ENCODE measurements at places on chromosomes 5 and 9.

GRCh38 chr9:134325813-134326723, at the start of gene RXRA:
TSS of gene RXRA (plus strand) at chr9:134326455. CDS start at chr9:134326632, 177 bp downstream.
- peak; percentile 84 for DNase-seq

DNA sequence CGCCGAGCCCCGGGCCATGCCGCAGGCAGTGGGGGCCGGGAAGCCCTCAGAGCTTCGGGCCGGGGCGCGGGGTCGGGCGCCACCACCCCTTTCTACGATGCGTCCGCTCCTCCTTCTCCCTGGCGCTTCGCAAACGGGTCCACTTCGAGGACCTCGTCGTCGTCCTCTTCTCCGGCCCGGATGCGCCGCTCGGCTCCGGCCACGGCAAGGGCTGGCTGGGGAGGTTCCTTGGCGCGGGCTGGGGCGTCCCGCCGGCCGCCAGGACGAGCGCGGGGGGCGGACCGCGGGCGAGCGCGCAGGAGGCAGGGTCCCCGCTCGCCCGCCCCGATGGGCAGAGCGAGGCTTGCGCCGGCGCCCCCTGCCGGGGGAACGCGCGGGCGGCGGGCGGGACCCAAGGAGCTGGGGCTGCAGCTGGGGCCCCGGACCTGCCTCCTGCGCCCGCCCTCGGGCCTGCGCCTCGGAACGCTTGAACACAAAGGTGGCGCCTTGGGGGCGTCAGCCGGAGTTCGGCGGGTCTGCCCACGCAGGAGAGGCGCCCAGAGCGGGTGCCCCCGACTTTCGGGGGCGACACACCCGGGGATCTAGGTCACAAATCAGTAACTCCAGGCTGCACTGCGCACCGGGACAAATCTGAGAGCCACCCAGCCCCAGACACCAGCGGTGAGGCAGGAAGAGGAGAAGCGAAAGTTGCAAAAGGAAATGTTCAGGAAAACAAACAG, at the start of gene ROR2:
ROR2 (minus strand) TSS at position 283 of the 719 bp plus-strand sequence.
- DNase-seq: peak; percentile 81

DNA sequence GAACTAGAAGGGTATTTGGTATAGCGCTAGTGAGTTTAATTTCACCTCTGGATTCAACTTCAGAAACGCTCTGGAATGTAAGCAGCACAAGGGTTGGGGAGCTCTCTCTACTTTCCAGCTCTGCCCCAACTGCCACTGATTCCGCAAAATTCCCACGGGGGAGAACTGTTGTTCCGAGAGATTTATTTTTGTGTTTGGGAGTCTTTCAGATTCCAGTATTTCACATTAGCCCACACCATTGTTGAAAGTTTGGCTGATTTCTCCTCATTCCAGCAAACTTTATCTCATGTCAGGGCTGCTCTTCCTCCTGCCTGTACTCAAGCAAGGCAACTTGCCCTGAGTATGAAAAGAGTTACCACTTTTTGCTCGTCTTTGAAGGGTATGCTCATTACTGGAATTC, 198.5 kb upstream of the EGFLAM start:
- no peak for DNase-seq

GRCh38 chr9:13811876-13812275, 502.1 kb downstream of the NFIB start:
- no peak for DNase-seq

DNA sequence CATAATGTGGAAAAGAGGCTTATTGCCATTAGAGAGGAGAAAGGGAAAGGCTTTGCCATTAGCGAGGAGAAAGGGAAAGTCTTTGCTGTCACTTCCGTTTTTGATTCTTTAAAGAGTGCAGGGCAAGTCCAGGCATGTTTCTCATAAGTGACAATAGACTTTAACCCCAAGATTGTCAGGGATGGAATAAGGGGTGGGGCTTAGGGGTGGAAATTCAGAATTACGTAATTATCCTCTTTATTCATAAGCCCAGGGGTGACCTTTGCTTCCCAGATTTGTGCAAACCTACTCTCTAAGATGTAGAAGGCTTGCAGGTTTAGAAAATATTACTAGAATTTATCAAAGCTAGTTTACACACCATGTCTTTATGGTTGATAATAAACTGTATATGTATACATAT, 2.3 kb upstream of the PLK2 start:
- DNase-seq: no peak

GRCh38 chr9:120985819-120986222, 59.2 kb upstream of the TRAF1 start:
- DNase-seq: peak; percentile 51

DNA sequence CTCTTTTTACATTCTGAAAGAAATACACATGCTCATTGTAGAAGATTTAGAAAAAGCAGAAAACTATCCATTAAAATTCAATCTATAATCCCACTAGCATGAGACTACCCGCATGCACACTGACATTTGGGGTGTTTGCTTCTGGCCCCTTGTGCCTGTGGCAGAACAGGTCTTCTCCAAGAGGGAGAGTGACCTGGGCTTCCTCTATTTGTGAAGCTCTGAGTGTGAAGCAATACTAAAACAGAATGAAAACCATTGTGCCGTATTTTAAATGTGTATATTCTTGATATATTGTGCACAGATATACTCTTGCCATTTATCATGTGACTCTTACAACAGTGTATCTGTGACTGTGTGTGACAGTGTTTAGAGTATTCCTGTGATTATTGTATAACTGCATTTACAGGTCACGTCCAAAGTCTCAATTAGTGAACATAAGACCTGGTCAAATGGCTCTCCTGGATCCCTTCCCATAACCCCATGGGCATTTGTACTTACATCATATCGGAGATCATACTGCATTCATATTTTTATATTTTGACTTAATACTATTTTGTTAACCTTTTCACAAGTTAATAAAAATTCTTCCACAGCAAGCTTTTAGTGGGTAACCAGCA, 14.7 kb upstream of the CPEB4 start:
- DNase-seq: no peak

- DNase-seq: no peak
Measured at GRCh38 chr5:156327296-156327695, 332 bp downstream of the SGCD start.

GRCh38 chr5:10677533-10677932, 83.5 kb downstream of the DAP start:
- DNase-seq: no peak

DNA sequence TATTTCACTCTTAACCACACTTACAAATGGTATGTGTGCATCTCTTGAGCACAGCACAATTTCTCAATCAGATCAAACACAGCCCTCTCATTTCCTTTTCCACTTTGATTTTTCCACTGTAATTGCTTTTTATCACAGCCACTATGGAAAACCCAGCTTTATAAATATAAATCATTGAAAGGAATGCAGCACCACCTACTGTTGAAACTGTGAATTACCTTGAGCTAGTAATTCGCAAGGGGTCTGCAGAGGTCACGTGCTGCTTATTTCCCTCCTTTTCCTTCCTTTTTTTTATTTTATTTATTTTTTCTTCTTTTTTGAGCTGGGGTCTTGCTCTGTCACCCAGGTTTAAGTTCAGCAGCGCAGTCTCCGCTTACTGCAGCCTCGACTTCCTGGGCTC, 76.9 kb downstream of the CDH6 start:
- DNase-seq: peak; percentile 21

DNA sequence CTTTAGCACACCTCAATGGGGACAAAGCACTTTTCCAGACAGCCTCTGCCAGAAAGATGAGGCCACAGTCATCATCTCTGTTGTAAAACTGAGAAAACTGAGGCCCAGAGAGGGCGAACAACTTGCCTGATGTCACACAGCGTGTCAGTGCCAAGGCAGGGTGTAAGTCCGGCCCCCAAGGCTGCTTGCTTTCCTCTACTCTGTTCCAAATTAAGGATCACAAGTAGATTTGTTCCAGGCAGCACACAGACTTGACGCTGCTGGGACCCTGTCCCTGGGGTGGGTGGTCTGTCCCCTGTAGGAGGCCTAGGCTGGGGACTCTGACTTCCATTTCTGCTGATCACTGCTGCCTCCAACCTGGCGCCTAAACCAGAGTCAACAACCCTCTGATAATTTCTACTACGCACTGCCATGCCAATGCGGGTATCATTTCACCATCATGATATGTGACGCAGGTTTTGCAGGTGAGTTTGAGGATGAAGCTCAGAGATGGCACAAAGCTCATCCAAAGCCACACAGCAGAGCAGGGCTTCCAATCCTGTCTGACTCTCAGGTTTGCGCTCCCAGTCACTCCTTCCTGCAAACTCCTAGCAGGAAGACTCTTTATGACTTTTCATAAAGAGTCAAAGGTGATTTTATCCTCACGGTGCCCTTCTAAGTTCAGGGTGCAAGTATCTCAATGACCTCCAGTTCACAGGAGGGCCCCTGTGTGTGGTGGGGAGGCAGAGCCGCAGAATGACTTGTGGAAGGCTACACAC, 13.5 kb upstream of the RALGDS start:
- DNase-seq: no peak

DNA sequence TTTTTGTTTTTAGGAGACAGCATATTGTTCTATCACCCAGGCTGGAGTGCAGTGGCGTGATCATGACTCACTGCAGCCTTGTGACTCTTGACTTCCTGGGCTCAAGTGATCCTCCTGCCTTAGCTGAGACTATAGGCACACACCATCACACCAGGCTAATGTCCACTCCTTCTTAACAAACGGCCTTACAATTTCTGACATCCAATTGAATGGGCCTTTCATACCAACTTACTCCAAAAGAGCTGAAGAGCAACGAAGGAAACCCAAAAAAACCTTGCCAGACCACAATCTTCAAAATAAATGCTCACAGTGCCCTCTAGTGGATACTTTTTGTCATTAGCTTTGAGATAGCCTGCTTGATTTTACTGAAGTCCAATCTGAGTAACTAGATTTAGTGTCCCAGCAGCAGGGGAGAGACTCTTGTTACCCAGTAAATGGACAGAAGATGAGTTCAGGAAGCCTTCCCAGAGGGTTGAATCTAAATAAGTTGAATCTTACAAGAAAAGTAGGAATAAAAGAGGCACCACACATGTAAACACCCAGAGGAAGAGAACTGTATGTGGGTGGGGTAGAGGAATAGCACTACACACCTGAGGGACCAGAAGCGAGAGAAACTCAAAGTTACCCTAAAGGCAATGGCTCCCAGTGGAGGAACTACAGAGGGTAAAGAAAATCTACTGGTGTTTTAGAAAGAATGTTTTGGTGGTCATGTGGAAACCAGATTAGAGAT, 9.3 kb downstream of the ZNF622 start:
- DNase-seq: peak; percentile 82

- no peak for DNase-seq
Measured at GRCh38 chr5:150254774-150255173, 34.8 kb downstream of the CAMK2A start.

GRCh38 chr9:137354153-137354844, 52.2 kb upstream of the NRARP start:
- DNase-seq: no peak

DNA sequence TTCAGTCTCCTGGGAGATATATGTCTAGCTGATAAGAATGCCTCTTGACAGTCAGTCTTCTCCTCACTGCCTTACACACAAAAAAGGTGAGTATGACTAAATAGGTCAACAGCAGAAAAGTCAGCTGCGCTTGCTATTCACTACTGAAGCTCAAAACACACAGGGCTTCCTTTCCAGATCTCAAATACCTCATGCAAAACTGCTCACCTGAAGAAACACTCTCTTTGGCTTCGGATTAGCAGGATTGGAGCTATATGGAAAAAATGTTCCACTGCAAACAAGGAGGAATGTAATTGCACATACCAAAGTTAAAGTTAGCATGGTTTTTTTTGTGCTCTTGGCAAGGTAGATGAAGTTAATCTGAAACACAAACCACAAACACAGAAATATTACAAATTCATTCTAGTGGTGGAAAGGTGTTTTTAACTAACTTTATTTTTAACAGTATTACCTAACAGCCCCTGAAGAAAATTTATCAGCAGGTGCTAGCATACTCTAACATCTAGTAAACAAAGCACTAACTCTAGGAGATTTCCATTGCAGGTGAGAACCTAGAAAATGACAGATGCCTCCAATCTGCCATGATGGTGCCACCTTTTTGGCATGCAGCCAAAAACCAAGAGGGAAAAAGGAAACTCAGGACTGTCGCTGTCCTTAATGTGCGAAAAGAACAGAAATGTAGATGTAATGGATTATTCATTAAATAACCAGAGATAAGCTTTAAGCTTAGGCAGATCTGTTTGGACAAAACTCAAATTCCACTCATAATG, 31.8 kb downstream of the ERMP1 start:
- DNase-seq: no peak

- DNase-seq: peak; percentile 21
Measured at GRCh38 chr5:172274951-172275753, 8.4 kb downstream of the UBTD2 start.

GRCh38 chr9:22159586-22159985, 150.5 kb upstream of the CDKN2B start:
- DNase-seq: no peak

- no peak for DNase-seq
Measured at GRCh38 chr9:133706307-133707050, 31.7 kb downstream of the SARDH start.
